K562 (cell line): ENCODE measurements at places on chromosomes 7 and 10. TPM values are rescaled to one million over a fixed set of nuclear protein-coding genes. Genes with fewer than 3 reads are reported as not detected.
A peak's percentile ranks its signal among the peaks of the same experiment; 100 is the strongest.

The TMEM168 gene
- total RNA-seq: 23.2 and 27.3 TPM in 2 replicates

The CALHM1 gene
- total RNA-seq: not detected in 2 replicates

The BTRC gene
- total RNA-seq: 9.1 and 11.9 TPM in 2 replicates

The SLC18A3 gene
- not detected in 2 replicates for total RNA-seq

The SFRP5 gene
- total RNA-seq: 0.29 and 0.40 TPM in 2 replicates

The CASTOR2 gene
- total RNA-seq: 13.4 and 13.9 TPM in 2 replicates

The PTF1A gene
- not detected in 2 replicates for total RNA-seq

- DNase-seq: no peak
These were observed 35.7 kb upstream of the SRRM3 start for GRCh38 chr7:76165973-76166403.

DNA sequence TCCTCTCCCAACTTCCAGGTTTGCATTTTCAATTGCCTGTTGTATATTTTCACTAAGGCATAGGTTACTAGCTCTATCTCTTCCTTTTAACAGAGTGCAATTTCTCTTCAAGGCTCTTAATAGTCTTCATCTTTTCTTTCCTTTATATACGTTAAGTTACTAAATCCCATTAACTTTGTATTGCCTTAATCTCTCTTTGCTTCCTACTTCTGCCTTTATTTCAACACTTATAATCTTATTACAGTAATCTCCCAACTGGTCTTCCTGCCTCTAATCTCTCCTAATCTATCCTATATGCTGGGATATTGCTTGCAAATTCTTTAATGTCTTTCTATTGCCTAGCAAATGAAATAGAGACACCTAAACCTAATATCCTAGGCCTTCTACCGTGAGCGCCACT, 26.1 kb downstream of the ST7 start:
- DNase-seq: no peak

- DNase-seq: no peak
These were observed 124.8 kb downstream of the ACTR3B start for GRCh38 chr7:152884321-152884720.

GRCh38 chr10:110156046-110156445, 51.4 kb upstream of the MXI1 start:
- no peak for DNase-seq

DNA sequence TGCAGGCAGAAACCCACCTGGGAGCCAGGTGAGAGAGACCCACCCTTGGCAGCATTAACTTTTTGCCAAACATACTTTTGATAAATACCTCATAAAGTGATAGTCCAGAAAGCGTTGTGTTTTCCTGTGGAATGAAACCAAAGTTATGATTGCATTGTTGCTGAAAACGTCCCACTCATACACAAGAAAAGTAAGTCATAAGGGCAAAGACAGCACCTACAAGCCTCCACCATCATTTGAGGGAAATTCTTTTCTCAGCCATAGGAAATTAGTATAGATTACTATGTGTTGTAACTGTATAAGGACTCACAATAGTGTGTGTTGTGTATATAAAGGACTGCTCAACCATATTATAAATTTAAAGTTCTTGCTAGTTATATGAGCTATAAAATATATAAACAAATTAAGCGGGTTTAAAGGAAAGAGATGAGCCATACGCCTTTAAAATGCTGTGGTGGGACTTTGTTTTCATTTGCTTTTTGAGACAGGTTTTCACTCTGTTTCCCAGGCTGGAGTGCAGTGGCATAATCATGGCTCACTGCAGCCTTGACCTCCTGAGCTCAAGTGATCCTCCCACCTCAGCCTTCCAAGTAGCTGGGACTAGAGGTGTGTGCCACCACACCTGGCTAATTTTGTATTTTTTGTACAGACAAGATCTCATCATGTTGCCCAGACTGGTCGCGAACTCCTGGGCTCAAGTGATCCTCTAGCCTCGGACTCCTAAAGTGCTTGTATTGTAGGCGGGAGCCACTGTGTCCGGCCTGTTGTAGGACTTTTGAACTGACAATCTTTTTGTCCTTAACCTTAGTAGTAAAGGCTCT, 160.8 kb downstream of the PKD1L1 start:
- DNase-seq: no peak

- peak; percentile 21 for DNase-seq
These were observed 52.2 kb downstream of the GPR158 start for GRCh38 chr10:25226775-25227682.

- no peak for DNase-seq
These were observed 68.7 kb downstream of the AKR1D1 start for GRCh38 chr7:138144958-138145357.

DNA sequence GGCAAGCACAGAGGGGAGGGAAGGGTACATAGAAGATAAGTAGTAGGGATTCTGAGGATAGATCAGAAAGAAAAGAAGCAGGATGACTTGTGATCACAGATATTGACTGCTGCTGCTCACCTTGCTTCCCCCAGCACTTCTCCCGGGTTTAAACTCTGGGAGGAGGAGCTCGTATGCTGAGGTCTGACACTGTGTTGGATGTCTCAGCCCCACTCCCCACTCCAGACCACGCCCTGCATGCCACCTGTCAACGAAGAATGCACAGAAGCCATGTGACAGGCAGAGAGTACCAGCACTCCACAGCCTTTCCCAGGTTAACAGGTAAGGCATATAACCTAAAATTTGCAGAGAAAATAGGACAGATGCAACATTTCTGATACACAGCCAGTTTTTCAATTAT, 388.9 kb downstream of the TNS3 start:
- DNase-seq: no peak

DNA sequence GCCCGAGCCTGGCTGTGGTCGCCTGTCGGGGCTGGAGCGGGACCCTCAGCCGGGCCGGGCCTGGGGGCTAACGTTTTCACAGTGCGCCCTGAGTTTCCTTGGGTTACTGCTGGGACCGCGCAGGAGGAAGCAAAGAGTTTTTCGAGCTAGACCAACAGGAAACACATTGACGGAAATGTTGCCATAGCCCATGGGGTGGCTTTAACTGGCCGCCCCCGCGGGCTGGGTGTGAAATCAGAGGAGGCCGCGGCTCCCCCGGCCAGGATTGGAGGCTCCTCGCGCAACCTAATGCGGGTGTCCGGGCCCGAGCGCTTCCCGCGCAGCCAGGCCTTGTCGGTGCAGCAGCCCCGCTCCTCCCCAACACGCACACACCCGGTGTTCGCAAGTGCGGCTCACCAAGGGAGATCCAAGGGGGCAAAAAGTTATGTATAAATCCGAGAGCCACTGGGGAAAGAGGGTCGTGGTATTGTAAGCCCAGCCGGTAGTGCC, 1.9 kb downstream of the HHEX start:
- no peak for DNase-seq

- no peak for DNase-seq
These were observed 113.4 kb upstream of the AHR start for GRCh38 chr7:17184805-17185689.

DNA sequence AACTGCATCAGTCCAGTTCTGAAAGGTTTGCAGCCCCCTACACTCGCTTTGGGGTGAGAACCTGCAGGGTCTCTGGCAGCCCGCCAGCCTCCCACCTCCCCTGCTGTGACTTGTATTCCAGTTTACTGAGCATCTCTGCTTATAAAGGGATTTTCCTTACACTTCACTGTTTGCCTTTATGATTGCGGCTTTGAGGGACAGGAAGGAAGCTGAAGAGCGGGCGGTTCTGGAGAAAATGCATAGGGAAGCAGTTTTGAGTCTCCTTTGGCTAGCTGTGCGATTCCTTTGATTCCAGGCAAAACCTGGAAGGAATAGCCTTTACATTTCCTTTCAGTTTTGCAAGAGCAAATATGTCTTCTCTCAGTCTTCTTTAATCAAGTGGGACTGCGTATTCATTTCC, 65.0 kb upstream of the TRIM8 start:
- no peak for DNase-seq

DNA sequence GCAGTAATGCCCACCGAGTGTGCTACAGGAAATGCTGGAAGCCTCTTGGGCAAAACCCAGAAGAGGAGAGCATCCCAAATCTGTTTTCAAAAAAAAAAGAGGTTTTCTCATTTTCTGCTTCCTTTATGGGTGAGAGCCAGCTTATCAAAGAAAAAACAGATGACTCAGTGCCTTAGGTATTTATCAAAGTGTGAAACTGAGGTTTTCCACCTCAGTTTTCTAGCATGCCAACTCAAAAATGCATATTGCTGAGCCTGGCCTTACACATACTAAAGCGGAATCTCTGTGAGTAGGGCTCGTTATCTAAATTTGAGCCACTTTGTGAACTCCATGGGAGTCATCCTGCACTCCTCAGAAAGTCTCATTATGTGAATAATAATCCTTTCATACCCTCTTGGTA, 705.1 kb downstream of the SUGCT start:
- no peak for DNase-seq
